Hematopoietic multipotent progenitor cell (in vitro differentiated cells): ENCODE measurements at places on chromosomes 7 and 10.

DNA sequence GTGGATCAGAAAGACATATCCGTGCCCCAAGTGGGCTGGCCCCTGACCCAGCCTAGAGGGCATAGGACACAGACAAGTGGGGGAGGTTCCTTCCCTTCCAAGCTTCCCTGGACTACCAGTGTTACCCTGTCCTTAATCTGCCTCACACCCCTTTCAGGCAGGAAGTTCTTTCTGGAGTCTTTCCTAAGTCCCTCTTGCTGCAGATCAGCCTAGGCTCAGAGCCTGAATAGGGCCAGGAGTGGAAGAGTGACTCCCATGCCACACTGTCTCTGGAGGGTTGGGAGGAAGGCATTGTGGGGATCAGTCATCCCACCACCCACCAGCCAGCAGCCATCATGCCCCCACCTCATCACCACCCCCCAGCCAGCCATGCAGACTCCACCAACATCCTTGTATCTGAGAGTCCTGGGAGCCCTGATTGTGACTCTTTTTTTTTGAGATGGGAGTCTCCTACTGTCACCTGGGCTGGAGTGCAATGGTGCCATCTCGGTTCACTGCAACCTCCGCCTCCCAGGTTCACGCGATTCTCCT, 22.6 kb downstream of the POLL start:
- no peak for DNase-seq

GRCh38 chr10:63562857-63563256, 41.7 kb downstream of the REEP3 start:
- DNase-seq: no peak

DNA sequence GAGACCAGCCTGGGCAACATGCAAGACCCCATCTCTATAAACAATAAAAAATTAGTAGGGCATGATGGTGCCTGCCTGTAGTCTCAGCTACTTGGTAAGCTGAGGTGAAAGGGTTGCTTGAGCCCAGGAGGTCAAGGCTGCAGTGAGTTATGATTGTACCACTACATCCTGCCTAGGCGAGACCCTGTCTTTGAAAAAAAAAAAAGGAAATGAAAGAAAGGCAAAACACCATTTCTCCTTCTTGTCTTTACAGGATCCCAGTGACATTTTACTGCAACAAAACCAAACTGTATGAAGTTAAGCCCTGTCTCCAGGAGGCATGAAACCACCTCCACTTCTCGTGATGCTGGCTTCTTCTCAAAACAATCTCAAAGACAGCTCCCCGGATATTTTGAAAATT, 29.9 kb upstream of the PBLD start:
- no peak for DNase-seq

DNA sequence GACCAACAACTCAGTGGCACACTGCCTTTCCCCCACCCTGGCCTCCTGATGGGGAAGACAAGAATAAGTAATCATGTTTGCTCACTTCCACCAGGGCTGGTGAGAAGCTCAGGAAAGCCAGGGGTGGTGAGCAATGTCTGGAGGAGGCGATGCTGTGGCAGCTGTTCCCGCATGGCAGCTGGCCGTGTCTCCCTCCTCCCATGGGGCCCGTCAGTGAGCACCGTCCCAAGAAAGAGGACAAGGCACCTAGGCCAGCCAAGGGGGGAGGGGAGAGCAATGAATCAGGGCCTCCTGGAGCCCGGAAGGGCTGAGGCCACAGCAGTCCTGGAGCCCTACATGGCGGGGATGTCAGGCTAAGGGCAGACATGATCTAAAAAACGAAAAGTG, 69.2 kb upstream of the INSIG1 start:
- DNase-seq: no peak

- DNase-seq: no peak
Observed at GRCh38 chr10:96984541-96985131, 152.5 kb downstream of the LCOR start.

GRCh38 chr10:70786799-70787415, 1.7 kb upstream of the TBATA start:
- DNase-seq: no peak

GRCh38 chr7:105909742-105910141, 33.3 kb upstream of the ATXN7L1 start:
- no peak for DNase-seq

- no peak for DNase-seq
Observed at GRCh38 chr7:132420527-132420926, 155.7 kb downstream of the PLXNA4 start.

- DNase-seq: no peak
Observed at GRCh38 chr10:113350311-113351040, 202.4 kb upstream of the HABP2 start.

GRCh38 chr10:94500063-94500462, 45.5 kb upstream of the HELLS start:
- DNase-seq: no peak

GRCh38 chr7:33093266-33093665, 15.9 kb downstream of the RP9 start:
- no peak for DNase-seq

DNA sequence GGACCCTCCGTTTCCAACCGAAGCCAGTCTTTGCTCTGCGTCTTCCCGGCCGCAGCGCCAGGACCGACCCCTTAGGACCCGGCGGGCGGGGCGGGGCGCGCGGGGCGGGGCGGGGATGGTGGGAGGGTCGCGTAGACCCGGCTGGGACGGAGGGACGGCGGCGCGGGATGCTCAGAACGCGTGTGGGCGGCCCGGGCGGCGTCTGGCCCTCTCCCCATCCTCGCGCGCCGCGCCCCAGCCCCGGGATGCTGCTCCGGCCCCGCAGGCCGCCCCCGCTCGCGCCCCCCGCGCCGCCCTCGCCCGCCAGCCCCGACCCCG, at the start of gene UTF1:
TSS of gene UTF1 (plus strand) at position 174 of the 318 bp plus-strand sequence. CDS start at position 246, 72 bp downstream.
- no peak for DNase-seq

GRCh38 chr7:50270531-50271018, 33.9 kb upstream of the IKZF1 start:
- no peak for DNase-seq

DNA sequence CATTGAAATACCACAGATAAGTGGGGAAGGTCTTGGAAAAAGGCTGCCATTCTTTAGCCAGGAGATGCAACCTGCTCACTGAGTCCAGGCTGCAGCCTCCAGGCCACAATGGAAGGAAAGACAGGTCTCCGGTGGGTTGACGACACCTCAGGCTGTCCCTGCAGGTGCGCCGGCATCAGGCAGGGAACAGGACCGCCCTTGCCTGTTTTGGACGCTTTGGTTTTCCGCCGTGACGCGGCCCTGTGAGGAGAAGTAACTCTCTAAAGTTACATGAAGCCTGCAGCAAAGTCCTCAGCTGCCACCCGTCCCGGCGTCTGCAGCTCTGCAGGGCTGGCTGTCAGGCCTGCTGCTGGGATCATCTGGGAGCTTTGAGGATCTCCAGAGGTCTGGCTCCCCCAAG, 147.0 kb downstream of the WDR37 start:
- no peak for DNase-seq

DNA sequence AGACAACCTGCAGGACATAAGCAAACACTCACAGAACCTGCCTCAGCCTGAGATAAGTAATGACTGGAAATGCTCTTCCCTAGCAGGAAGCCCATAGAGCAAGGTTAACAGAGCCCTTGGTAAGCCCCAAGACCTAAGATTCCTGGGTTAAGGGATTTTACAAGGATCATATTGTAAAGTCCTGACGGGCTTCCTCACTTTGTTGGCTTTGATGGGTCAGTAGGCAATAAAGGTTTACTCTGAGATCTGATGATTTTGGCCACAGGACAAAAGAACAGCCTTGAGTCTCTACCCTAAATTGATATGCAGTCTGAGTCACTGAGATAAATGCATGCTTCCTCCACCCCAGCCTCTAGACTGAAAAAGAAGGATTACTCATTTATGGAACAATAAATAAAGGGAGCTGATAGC, 270.8 kb downstream of the HTR7 start:
- no peak for DNase-seq

GRCh38 chr7:43769791-43770465, 11.4 kb downstream of the BLVRA start:
- no peak for DNase-seq

DNA sequence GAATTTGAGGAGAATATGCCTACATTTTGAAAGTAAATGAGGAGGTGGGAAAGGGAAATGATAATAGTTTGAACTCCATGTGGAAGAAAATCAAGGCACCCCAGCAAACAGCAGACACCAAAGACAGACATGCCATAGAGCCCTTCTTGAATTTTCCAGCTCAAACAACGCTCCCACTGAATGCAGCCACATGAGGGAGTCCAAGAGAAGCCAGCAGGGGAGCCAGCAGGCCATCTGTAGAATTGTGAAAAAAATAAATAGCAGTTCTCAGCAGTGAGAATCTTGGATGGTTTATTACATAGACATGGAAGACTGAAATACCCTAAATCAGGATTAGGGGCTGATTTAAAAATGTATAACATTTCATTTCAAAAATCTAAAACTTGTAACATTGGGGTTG, 1567.3 kb upstream of the LRRTM3 start:
- DNase-seq: no peak

GRCh38 chr7:155618708-155619633, 25.5 kb upstream of the RBM33 start:
- no peak for DNase-seq

DNA sequence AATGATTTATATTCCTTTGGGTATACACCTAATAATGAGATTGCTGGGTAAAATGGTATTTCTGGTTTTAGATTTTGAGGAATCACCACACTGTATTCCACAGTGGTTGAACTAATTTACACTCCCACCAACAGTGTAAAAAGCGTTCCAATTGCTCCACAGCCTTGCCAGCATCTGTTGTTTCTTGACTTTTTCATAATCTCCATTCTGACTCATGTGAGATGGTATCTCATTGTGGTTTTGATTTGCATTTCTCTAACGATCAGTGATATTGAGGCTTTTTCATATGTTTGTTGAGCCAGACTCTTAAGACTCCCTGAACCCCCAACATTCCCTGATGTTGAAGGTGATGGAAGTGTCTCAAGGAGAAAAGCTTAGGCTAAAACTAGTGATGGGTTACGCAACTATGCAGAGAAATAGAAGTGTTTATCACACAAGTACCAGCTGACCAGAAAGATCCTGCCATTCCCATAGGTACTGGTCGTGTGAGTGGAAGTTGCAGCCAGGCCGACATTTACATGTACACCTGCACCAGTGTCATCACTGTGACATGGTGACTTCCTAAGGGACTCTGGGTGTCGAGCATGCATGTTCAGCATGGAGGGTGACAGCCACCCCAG, 711.2 kb upstream of the NRP1 start:
- DNase-seq: no peak

DNA sequence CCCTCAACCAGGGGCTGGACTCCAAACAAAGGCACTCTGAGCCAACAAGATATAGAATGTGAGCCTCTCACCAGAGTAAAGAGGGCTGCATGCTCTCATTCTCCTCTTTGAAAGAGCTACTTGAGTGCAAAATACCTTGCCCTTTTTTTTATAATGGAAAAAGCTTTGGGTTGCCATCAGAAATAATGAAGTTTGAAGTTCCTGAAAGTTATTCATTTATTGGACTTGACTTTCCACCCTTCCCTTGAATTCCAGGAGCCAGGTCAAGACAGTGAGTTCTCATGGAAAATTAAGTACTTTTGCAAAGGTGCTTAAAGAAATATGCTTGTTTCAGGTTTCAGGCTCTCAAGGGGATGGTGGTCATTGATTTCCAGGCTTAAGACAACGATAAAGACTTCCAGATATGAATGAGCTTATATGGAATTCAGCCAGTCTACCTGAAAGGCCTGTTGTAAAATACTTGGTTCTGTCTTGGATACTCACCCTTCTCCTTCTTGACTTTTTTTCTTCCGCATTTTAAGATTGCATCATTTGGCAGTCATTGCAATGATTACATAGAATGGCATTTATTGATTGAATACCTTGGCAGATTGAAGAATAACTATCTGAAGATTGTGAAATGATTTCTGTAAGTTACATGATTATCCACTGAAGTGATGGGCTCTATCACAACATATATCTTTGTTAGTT, 696.4 kb downstream of the INHBA start:
- DNase-seq: no peak

GRCh38 chr10:22619101-22619500, 95.3 kb downstream of the PIP4K2A start:
- DNase-seq: no peak

DNA sequence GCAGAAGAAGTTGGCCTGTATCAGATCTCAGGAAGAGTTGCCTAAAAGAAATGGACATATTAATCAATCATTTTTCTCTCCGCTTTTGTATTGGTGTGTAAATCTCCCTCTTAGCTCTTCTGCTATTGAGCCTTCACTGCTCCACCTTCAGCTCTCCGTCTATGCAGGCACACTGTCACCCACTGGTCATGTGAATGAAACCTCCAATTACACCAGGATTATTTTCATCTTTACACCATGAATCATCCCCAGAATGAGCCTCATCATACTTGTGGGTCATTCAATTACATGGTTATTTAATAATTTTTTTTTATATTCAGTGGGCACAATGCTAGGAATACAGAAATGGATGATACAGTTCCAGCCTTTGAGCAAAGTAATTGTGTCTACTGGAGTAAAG, 92.6 kb downstream of the LRRC4 start:
- DNase-seq: no peak

GRCh38 chr7:139654276-139655181, 123.3 kb downstream of the HIPK2 start:
- DNase-seq: no peak
